ENCODE measurements at places on chromosomes 3 and 15. TPM values are rescaled to one million over a fixed set of nuclear protein-coding genes. Genes with fewer than 3 reads are reported as not detected.

The FOXB1 gene
- total RNA-seq = not detected

GRCh38 chr3:72844436-72844993 is 3.7 kb downstream of the SHQ1 start:
- DNase-seq = peak; percentile 14

DNA sequence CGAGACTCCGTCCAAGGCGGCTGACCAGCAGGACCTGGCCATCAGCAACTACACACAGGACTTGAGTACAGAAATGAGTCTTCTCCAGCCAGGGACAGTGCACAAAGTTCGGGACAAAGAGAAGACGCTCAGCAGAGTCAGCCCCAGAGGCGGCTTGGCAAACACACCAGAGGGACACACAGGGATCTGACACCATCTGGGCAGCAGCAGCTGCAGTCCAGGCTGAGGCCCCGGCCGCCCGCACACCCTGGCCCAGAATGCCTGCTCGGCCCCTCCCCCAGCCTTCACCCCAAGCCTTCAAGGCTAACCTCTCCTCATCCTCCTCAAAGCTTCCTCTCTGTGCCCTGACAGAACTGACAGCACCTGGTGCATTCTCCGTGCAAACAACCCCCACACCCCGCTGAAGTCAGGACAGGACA is 61.1 kb downstream of the XXYLT1 start:
- peak; percentile 59 for DNase-seq

DNA sequence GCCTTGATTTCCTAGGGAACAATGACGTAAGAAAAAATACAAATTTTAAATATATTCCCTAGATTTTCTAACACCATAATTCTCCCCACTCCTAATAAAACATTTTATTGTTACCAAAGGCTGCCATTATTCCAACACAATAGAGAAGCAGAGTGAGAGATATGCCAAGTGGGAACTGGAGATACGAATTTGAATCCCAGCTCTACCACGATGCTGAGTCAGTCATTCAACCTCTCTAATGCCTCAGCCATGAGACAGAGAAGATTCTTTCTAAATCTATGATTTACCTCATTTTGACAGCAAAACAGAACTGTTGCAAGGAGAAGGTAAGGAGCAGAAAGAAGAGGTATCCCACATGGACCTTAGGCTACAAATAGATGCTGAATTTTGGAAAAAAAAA is 112.5 kb downstream of the IGF2BP2 start:
- no peak for DNase-seq

DNA sequence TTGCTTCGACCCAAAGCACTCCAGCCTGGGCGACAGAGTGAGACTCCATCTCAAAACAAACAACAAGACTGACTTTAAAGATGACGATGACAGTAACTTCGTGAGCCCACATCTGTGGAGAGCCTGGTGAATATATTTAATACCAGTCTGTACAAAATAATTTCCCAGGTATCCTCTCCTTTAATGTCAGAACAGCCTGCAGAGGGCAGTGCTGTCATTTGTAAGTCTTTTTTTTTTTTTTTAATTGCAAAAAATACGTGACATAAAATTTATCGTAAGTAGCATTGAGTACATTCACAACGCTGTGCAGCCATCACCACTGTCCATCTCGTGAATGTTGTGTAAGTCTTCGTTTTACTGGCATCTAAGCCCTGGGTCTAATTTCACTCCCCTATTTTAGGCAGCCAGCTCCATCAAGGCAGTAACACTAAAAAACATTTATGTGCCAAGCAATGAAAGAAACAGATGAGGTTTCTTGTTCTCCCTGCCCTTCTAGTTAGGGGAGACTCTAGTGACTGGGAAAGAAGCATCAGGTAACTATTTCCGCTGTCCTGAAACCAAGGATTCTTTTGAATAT is 1.4 kb downstream of the HTD2 start:
- peak; percentile 64 for DNase-seq

DNA sequence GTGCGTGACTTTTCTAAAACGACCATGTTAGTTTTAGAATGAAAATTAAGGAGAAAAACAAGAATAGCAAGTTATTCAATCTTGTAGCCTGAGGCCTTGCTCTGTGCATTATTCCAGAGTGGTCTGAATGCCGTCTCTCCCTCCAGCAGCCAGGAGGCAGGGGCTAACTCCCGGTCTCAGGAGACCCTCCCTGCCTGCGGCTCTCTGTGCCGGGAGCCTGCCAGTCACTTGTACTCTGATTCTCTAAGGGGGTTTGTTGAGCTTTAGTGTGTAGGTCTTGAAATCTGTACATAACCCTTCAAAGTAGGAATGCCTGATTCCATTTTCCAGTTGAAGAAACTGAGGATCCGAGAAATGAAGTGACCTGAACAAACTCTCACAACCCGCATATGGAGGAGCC is 97.3 kb downstream of the ARNT2 start:
- DNase-seq = no peak

The RBPMS2 gene
- total RNA-seq = not detected

DNA sequence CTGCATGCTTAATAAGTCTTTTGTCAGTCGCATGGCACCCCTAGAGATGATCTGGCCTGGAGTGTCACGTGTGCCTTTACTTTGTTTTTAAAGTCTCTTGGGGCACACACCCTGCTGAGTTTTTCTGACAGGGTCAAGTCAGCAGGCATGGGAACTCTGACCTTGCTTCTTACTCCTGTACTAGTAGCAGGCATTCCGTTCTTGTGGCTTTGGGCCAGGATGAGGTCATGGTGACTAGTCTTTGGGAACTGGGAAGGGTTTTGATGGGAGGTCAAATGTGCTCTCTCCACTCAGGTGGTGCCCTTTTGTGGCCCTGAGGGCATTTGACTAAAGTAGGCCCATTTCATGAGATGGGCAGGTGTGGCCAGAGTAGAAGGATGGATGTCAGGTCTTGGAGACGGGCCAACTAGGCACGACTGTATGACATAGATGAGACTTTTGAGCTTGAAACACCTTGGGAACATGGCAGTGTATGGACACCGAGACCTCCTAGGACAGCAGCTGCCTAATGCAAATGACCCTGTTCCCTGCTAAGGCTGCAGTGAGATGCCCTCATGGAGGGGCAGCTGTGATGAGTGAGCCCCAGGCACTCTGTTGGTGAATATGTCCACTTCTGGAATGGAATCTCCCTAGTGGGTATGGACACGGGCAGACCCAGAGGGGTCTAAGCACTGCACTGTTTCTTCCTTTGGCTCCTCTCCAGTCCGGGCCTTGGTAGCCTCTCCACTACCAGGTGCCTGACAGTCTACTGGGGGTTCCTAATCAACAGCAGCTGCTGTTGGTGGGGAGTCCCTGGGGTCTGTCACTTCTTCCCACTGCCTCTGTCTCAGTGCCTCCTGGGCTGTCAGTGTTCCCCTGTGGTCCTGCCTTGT is 16.4 kb downstream of the SRPRB start:
- DNase-seq = peak; percentile 87

The ADCY5 gene
- 0.10 TPM for total RNA-seq

- DNase-seq = no peak
Observed at GRCh38 chr3:133588784-133589465, 15.4 kb downstream of the CDV3 start.

DNA sequence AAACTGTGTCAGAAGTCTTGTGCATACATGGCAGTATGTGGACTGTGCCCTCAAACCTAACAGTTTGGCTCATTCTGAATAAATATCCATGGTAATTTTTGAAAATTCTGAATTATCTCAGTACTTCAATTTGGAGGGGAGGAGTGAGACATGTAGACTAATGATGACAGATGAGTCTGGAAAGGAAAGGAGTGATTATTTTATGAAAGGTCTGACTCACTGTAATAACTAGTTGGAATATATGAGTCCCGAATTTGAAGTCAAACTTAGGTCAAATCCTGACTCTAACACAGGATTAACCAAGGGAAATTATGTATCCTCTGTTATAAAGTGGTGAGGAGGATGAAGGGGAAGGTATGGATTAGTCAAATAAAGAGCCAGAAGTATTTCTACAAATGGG is 38.6 kb downstream of the SUCNR1 start:
- DNase-seq = peak; percentile 42

DNA sequence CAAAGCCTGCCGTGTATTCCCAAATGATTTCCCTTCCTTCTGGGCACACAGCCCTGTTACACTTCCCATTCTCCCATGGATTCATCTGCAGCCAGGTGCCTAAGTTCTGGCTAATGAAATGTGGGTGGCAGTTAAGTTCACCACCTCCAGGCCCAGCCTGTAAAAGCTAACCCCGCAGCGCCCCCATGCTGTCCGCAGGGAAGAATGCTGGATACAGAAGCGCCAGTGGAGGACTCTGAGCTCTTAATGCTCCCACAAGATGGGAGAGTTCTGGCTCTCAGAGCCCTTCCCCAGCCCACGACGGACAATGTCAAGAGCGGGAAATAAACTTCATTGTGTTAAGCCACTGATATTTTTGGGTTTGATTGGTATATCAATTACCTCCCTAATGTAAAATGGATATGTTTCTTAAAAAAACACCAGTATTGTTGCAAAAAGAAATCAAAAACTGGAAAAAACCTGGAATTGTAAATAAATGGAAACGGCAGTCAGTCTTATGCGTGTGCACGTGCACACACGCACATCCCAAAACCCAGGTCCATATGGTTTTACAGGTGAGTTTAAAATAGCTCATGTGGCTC is 37.7 kb upstream of the FGD5 start:
- peak; percentile 59 for DNase-seq

The PIERCE2 gene
- total RNA-seq = 9.9 TPM

The ISLR2 gene
- total RNA-seq = 1.8 TPM

The SHC4 gene
- total RNA-seq = 1.9 TPM

The ITPKA gene
- total RNA-seq = 9.2 TPM

- peak; percentile 4 for DNase-seq
Observed at GRCh38 chr15:66252685-66253417, 699 bp downstream of the MEGF11 start.

The SERINC4 gene
- not detected for total RNA-seq

DNA sequence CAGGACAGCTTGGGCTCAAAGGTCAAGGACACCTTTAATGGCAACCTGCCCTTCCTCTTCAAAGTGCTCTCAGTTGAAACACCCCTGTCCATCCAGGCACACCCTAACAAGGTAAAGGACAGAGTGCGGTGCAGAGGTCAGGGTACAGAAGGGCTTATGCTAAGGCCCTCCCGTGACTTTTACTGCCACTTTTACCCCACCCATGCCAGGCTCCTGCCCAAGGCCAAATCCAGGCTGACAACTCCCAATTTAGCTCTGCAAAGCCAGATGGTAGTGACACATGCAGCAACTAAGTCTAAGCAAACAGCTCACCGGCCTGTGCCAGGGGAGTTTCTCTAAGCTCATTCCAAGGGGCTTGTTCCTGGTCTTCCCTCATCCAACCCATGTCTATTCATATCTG is 1.6 kb downstream of the MPI start:
- DNase-seq = no peak

DNA sequence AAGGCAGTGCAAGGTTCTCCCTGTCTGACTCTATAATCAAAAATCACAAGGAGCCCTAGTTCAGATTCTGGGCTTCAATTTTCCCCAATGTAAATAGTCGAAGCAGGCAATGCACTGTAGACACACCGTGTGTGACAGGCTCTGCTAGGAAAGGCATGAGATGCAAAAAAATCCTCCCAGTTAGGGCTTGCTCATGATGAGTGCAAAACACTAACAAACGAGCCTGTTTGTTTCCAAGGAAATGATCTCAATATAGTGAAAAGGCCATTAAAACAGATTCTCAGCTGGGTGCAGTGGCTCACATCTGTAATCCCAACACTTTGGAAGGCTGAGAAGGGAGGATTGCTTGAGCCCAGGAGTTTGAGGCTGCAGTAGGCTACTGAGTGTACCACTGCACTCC is 55.7 kb downstream of the UMPS start:
- DNase-seq = no peak

DNA sequence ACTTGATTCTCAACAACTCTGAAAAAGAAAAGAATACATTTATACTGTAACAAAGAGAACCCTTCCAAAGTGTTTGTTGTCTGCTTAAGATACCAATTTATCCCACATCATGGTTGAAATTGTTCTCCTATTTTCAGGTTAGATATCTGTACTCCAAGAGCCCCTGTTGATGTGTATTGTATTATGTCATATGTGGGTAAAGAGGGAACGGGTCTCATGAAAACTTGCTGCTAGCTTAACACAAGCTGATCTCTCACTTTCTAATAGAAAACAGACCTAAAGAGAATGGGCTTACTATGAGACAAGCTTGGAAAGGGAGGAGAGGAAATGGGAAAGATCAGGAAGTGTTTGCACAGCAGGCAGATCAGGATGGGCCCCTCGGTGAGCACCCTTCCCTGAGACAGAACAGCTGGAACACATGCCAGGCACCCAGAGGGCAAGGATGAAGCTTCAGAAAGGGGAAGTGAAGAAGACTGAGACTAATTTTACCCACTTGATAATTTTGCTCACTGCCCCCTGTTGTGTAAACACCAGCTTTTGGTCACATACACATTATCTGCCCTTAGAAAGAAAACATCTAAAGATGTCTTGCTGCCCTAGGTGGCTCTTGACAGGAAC is 747.9 kb upstream of the CCDC54 start:
- peak; percentile 21 for DNase-seq

DNA sequence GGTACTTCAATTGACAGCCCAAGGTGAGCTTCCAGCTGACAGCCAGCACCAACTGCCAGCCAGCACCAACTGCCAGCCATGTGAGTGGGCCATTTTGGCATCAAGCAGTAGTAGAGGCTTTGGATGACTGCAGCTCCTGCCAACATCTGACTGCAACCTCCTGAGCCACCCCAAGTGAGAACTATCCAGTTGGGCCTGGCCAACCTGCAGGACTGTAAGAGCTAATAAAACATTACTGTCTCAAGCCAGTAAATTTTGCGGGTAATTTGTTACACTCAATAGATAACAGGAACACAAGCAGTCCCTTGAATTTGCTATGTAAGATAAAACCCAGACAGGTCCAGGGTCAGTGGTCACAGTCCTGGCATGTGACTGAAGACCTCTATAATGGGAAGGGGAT is 29.7 kb downstream of the EPHB1 start:
- no peak for DNase-seq

GRCh38 chr3:100316641-100317069 is 17.9 kb upstream of the NIT2 start:
- peak; percentile 60 for DNase-seq

The C3orf22 gene
- not detected for total RNA-seq

DNA sequence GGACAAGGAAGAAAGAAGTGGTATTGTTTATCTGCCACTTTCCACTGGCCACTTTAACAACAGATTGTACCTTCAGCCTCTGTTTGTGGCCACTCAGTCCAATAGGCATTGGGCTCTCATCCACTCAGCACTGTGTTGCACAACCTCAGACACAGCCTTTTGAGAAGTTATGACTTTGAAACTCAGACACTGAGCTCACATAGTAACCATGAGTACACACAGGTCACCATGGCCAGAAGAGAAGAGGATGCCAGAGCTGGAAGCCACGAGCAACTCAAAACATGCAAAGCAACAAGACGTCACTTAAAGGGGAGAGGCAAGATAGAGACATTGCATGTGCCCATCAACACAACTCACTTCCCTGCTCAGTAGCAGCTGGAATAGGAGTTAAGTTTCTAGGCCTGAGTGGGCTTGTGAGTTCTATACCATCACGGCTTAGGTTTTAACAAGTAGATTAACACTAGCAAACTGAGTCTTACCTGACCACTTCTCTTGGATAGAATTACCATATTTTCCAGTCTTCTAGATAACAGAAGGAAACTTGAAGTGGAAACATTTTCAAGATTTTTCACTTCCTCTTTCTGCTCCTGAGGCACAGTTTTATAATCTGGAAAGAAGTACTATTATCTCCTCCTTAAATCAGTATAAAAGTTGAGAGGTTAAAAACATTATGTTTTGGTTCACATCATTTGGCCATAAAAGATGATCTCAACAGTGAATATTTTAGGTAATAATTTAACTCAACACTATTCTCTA is 103.5 kb downstream of the IMPG2 start:
- DNase-seq = no peak

- DNase-seq = no peak
Observed at GRCh38 chr3:175349168-175349567, 490.0 kb downstream of the NAALADL2 start.

Measured in RPMI7951 (cell line).